Right lobe of liver (tissue), 6 donors: ENCODE measurements at places on chromosomes 5 and 9. TPM values are rescaled to one million over a fixed set of nuclear protein-coding genes. Genes with fewer than 3 reads are reported as not detected.
A peak's percentile ranks its signal among the peaks of the same experiment; 100 is the strongest.

Gene TCF7
- total RNA-seq: 2.4 TPM

Gene CTNND2
- 1.0 TPM for total RNA-seq

DNA sequence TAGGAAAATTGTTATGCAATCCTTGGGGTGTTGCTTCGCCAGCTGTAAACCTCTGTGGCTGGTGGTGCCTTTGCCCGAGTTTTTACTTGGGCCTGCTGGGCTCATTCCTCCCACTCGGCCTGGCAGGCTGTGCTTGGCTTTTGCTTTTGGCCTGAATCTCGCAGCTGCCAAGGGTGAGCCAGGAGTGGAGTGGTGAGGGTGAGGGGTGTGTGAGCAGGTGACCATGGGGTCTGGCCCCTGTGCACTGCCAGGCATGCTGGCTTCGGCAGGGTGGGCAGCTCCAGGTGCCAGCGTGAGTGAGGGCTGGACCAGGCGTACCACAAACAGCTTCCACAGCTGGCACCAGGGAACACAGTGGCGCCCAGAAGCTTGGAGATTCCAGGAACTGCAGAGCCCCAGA lies 12.6 kb upstream of the DHFR start:
- DNase-seq: peak; percentile 76

DNA sequence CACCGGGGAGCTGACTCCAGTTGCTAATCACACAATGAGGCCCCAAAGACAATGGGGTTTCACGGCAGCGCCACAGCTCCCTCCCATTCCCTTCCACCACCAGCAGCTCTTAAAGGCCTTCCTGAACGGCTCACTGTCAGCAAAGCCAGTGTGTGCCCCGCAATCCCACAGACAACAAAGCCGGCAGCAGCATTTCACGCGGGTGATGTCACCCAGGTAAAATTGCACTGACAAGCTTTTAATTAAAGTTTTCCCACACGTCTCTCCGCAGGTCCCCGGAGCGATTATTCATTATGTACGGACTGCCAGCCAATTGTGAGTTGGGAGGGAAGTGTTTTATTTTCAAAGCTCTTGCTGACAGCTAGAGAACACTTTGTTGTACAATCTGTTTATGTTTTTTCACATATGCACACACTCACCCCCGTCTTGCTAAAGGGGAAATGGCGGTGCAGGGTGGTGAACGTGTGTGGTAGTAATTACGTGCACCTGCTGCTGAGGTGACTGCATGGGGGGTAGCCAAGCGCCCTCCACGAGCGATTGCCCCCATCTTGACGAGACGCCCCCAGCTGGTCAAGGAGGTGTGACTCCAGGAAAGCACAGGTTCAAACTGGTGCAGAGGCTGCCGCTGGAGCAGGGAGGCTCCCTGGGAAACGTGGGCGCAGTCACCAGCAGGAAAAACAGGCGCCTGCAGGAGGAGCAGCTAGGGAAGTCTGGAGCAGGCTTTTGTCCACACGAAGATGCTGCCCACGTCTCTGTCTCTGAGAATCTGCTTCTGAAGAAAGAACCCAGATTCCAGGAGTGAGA lies 65.0 kb downstream of the IRX2 start:
- no peak for DNase-seq

DNA sequence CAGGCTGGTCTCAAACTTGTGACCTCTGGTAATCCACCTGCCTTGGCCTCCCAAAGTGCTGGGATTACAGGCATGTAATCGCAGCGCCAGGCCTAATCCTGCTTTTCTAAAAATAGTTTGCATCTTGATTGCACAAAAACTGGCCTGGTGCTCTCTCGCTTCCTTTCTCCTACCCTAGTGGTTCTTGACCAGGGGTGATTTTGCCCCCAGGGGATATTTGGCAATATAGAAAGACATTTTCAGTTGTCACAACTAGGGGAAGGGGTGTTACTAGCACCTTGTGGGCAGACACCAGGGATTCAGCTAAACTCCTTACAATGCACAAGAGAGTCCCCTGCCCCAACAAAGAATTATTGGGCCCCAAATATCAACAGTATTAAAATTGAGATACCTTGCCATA lies 139.8 kb downstream of the DROSHA start:
- DNase-seq: no peak
